ENCODE measurements at places on chromosomes 3 and 15.

GRCh38 chr3:40585381-40586016 lies 60.7 kb downstream of the ZNF621 start:
- no peak for DNase-seq

GRCh38 chr15:77033417-77033728 lies 37.5 kb downstream of the TSPAN3 start:
- DNase-seq: no peak

DNA sequence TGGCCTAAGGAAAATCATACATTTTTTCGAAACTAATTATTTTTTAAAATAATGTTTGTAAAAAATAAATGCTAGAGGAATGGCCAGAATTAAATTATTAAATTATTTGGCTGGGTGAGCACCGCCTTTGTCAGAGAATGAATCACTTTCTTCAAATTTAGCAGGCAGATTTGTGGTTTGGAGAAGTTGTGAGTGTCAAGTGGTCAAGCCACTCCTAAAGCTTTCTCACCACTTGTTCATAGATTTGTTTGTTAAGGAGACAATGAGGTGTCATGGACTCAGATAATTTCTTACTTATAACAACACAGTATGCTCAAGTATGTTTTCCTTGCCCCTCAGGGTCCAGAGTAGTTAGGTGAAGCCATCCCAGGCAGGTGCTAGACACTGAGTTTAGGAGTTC lies 196.2 kb downstream of the TUSC7 start:
- no peak for DNase-seq

DNA sequence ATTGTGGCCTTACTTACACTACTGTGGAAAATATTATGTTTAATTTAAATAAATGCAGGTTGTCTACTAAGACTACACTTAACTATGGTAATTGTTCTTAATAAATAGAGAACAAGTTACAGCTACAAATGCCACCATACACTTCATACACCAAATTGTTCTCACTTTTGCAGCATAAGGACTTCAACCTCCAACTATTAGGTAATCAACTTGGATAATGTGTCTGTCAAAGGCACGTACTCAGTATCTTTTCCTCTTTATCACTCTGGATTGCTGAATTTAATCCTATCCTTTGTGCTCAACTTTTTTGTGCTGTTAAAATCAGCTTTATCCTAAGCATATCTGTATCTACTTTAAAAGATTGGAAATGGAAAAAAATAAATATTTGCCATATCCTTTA lies 41.6 kb upstream of the TMEM87A start:
- no peak for DNase-seq
